ENCODE measurements at places on chromosomes 16 and 17. TPM values are rescaled to one million over a fixed set of nuclear protein-coding genes. Genes with fewer than 3 reads are reported as not detected.

TMEM235 gene
- total RNA-seq: not detected

KRTAP9-2 gene
- not detected for total RNA-seq

TBC1D3G gene
- total RNA-seq: not detected

WSCD1 gene
- total RNA-seq: 1.9 TPM

IRX3 gene
- total RNA-seq: 5.1 TPM

MT3 gene
- not detected for total RNA-seq

BTBD17 gene
- not detected for total RNA-seq

CA10 gene
- not detected for total RNA-seq

TP53TG3 gene
- not detected for total RNA-seq

PIGL gene
- total RNA-seq: 10.7 TPM

ITPRIPL2 gene
- total RNA-seq: 16.0 TPM

ZNF624 gene
- 2.3 TPM for total RNA-seq

PYY gene
- not detected for total RNA-seq

PRR15L gene
- 1.6 TPM for total RNA-seq

G6PC1 gene
- total RNA-seq: not detected

FDXR gene
- total RNA-seq: 70.0 TPM

PDPR gene
- 12.8 TPM for total RNA-seq

ADCY7 gene
- 17.2 TPM for total RNA-seq

CDH3 gene
- 0.68 TPM for total RNA-seq

KRTAP16-1 gene
- total RNA-seq: not detected

ZNF629 gene
- total RNA-seq: 17.8 TPM

VPS35 gene
- total RNA-seq: 87.2 TPM

CNTD1 gene
- total RNA-seq: not detected
